Uterus (tissue), 4 donors: ENCODE measurements at places on chromosomes 6 and 20. TPM values are rescaled to one million over a fixed set of nuclear protein-coding genes. Genes with fewer than 3 reads are reported as not detected.

- peak; percentile 53 for DNase-seq
Observed at GRCh38 chr20:4592316-4593148, 129.2 kb upstream of the PRND start.

GRCh38 chr6:15330174-15330944 lies 84.5 kb downstream of the JARID2 start:
- no peak for DNase-seq

GRCh38 chr6:24522228-24523176 lies 27.7 kb downstream of the ALDH5A1 start:
- no peak for DNase-seq

DNA sequence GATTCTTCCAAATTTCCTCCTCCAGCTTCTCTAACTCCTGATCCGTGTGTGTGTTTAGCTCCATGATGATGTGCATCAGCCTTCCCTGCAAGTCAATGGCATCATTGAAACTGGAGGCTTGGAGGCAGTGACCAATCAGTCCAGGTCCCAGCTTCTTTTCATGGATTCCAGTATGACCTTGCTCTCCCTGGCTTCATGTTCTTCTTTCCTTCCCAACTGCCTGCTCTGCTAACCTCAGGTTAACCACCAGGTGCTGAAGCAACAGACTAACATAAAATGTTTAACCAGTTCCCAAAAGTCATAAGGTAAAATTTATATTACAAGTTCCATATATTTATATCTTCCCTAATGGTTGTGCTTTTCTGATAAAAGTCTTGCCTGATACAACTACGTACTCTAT lies 512.8 kb upstream of the EPHA7 start:
- no peak for DNase-seq

Gene RGS17
- 4.8 TPM for total RNA-seq

GRCh38 chr6:76984572-76984971 lies 478.7 kb downstream of the HTR1B start:
- DNase-seq: no peak

DNA sequence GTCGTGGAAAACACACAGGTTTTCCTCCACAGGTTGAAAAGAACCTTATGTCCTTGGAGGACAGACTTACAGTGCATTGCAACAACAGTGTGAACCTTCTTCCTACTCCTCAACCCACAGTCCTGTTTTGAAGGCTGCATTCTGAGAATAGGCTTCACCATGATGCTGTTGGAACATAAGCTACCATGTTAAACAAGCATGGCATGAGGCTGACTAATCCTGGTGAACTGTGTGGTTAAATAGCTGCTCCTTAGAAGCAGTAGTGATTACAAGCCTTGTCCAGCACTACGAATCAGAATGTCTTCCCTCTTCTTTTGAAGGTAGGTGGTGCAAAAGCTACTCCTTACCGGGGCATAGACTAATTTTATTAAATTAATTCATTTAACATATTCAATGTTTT lies 368.5 kb upstream of the EPHA7 start:
- DNase-seq: no peak

- DNase-seq: no peak
Observed at GRCh38 chr20:64261138-64261537, 5.6 kb downstream of the PCMTD2 start.

DNA sequence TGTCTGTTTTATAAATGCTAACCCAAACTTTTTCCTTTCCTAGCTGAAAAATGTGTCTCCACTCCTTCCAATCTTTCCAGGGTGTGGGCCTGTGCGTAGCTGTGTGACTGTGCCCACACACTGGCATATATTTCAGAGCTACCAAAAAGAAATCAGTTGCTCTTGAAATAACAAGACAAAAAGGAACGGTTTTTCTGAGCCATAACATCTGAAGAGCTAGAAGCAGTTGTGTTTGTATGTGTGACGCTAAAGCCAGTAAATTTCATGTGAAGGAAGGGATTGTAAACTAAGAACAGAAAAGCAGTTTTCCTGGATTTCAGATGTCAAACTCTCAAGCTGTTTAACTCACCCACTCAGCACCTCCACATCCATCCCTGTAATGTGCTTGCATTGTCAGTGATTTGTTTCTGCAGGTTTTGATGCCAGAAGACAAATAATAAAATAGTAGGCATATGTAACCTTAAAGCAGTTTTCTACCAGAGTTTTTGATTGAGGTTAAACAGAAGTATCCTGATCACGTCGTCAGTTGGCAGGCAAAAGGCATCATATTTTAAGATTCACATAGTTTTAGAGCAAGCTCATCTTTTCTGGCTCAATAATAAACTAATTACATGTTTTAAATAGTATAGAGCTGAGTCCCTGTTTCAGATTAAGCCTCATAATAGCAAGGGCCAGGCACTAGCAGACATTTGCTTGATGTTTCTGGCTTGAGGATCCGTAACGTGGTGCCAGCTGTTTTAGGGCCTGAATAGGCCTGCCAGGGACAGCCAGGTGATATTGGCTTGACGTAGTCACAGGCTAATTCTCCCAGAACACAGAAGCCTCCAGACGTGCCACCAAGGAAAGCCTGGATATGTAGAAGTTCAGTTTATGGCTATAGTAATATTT lies 90.9 kb downstream of the FOXO3 start:
- DNase-seq: peak; percentile 74

DNA sequence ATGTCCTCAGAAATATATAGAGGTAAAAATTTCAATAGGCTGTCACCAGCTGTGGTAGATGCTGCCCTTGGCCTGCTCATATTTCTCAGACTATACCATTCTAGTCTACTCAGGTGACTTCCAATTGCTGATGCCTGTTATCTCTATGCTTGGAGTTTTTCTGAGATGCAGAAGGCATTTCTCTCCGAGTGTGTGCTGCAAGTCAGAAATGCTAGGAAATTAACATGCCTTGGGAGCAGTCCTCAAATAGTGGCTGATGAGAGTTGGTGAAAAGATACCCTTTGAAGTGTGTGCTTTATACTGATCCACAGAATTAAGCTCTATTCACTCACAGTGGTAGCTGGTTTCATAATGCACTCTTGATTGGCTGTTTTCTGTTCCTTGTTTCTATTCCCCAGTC lies 43.2 kb upstream of the PKIB start:
- no peak for DNase-seq

- no peak for DNase-seq
Observed at GRCh38 chr6:138246650-138247440, 28.6 kb upstream of the PBOV1 start.

- DNase-seq: no peak
Observed at GRCh38 chr6:69555088-69555638, 241.6 kb downstream of the LMBRD1 start.

DNA sequence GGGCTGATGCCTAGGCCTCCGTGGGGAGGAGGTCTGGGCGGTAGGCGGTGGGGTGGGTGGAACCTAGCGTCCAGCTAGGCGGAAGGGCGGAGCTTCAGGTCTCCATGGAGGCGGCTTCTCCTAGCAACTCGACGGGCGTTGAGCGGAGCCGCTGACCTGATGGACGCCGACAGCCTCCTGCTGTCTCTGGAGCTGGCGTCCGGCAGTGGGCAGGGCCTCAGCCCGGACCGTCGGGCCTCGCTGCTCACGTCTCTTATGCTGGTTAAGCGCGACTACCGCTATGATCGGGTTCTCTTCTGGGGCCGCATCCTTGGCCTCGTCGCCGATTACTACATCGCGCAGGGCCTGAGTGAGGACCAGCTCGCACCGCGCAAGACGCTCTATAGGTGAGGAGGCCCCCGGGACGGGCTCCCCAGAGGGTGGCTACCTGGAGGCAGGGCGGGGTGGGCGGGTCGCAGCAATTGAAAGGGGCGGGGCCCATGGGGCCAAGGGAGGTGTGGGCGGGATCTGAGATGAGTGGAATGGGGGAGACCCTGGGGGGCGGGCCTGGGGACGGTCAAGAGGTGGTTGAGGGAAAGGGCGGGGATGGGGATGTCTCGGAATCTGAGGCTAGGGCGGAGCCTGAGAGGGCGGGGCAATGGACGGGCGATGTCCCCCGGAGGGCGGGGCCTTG lies at the start of gene RSPH9:
Gene RSPH9, plus strand, starts transcription at position 97 of the 673 bp plus-strand sequence. Its CDS starts 63 bp downstream, at position 160.
- peak; percentile 82 for DNase-seq

Gene MUC21
- not detected for total RNA-seq

DNA sequence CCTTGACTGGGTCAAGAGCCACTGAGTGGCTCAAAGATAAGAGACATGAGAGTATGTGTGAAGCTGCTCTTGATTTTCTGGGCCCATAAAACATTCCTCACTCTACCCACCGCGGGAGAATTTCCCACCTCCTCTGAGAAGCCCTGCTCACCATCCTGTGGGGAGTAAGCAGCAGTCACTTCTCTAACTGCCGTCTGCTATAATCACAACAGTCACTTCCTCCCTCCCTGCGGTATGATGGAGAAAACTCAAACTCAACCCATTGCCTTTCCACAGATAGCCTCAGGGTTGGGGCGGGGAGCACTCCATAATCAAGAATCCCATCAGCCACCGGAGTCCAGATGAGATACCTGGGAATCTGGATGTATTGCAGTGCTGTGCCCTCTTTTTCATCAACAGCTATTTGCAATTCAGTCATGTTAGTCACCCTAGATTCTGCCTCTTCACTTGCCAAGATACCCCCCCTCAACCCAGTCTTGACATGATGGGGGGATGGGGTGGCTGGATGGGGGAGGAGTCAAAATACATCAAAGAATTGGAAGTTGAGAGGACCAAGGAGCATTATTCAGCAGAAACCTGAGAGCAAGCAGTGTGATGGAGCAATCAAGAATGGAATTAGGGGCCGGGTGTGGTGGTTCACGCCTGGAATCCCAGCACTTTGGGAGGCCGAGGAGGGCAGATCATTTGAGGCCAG lies 5.1 kb downstream of the MOCS1 start:
- DNase-seq: no peak

GRCh38 chr6:33936886-33937285 lies 133.1 kb upstream of the MLN start:
- DNase-seq: no peak

- no peak for DNase-seq
Observed at GRCh38 chr6:169812257-169812644, 60.8 kb downstream of the ERMARD start.

GRCh38 chr20:916825-917224 lies 691 bp upstream of the ANGPT4 start:
- no peak for DNase-seq

- DNase-seq: no peak
Observed at GRCh38 chr6:4308364-4308763, 173.0 kb upstream of the ECI2 start.

GRCh38 chr20:15916623-15917022 lies 656.6 kb downstream of the KIF16B start:
- no peak for DNase-seq

Gene CST1
- not detected for total RNA-seq

DNA sequence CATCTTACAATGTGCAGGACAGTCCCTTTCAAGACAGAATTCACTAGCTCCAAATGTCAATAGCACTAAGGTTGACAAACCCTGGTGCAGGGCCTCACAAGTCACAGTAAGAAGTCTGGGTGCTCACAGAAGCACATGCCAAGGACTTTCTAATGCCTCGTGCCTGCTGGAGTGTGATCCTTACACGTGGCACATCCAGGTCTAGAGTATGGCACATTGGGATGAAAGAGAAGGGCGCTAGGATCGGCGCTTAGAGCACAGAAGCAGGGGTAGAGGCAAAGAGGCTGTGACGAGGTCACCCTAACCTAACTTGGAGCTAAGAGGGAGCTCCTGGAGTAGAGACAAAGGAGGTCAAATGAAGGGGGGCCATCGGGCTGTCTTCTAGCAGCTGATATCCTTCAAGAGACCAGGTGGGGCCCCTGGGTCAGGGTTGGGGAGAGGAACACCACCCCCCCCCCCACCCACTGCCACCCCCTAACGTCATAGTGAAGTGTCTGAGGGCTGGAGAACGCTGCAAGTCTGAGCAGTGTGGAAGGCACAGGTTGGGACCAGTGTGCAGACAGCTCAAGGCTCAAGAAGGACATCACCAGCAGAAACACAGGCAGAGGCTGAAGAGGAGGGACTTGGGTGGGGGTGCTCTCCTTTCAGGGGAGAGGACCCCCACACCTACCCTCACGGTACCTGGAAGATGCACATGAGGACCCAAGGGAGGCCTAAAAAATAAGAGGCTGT lies 97.8 kb upstream of the MRPS10 start:
- no peak for DNase-seq

GRCh38 chr20:62707921-62708521 lies 615 bp upstream of the NTSR1 start:
- no peak for DNase-seq

Gene ABCC10
- 0.59 TPM for total RNA-seq

Gene LGSN
- not detected for total RNA-seq

DNA sequence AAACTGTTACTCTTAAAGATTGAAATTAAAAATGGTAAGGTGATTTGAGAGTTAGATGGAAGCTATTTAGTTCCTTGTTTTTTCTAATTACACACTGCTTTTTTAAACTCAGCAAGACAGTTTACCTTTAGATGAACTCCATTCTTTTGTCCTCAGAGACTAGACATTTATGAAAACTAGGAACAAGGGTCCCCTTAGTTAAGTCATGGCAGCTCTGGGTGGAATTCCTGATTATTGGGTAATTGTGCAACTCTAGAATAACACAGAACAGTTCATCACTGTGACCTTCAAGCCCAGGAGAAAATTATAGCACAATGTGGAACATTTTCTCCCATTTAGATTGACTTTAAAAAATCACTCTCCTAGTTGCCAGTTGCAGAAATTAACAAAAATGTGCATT lies 251.7 kb downstream of the NKAIN2 start:
- DNase-seq: no peak

Gene IRAK1BP1
- total RNA-seq: 11.1 TPM
